ENCODE measurements at places on chromosomes 5 and 9.

GRCh38 chr9:124707666-124708065 lies 63.4 kb downstream of the NR6A1 start:
- DNase-seq, result no peak

- no peak for DNase-seq
Observed at GRCh38 chr5:43230707-43231106, 38.7 kb downstream of the NIM1K start.

- no peak for DNase-seq
Observed at GRCh38 chr5:90529939-90530677, 724 bp upstream of the LYSMD3 start.

DNA sequence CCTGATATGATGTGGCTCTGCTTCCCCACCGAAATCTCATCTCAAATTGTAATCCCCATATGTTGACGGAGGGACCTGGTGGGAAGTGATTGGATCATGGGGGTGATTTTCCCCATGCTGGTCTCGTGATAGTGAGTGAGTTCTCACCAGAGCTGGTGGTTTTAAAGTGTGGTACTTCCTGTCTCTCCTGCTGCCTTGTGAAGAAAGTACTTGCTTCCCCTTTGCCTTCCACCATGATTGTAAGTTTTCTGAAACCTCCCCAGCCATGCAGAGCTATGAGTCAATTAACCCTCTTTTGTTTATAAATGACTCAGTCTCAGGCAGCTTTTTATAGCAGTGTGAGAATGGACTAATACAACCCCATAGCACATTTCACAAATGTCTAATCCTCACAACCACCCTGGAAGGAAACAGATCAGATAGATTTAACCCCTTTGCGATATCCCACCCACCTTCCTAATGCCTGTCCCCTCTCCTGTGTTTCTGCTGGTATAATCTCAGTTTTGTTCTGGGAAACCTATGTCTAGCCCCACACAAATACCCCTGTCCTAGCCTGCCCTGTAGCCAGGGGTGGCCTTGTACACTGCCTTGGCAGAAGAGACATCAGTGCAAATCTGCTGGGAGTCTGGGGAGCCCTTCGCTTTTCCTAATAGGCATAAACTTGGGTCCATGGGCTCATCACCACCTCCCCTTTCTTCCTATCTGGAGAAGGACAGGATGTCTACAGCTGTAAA lies 157.0 kb upstream of the RAI14 start:
- DNase-seq, result no peak

DNA sequence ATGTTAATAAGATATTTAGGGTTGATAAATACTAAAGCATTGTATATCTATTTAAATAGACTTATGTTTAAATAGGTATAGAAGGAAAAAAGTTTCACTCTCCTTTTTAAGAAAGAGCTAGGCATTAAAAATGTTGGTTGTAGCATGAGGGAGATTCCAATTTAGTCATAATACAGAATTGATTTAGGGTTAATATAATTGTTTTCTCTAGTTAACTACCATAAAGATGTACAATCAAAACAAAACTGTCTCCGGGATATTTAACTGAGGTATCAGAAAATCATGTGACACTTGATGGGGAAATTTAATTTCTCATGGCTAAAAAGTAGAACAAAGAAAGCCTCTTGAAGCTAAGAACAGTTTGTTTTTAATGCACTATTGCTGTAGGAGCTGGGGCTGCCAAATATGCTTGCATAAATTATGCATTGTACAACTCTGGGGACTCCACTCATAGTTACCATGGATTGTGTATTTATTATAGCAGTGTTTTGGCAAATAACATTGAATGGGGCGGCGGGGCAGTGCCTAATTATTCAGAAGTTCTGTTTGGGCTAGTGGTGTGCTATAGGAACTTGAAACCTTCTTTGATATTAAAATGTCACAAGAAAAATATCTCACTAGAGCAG lies 44.2 kb downstream of the SMC2 start:
- no peak for DNase-seq

GRCh38 chr5:16754601-16755000 lies 137.8 kb upstream of the RETREG1 start:
- no peak for DNase-seq

DNA sequence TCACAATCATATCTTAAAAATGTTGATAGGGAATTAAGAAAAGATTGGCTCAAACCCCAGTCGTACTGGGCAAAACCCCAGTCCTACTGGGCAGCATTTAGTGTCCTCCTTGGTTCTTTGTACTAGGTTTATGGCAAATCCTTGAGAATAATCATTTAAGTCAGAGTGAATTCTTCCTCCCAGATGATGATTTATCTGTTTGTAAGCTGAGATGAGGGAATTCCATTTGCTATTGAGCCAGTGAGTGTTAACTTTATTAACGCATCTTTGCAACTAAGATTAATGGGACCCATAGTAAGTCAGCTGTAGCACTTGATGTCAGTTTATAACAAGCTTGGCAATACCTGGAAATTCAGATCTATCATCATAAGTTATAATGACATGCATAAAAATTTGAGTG lies 821.8 kb upstream of the DMAC1 start:
- DNase-seq, result no peak

GRCh38 chr9:133347515-133347984 lies 381 bp downstream of the MED22 start:
- no peak for DNase-seq

GRCh38 chr5:81522571-81522970 lies 128.6 kb upstream of the ACOT12 start:
- no peak for DNase-seq

GRCh38 chr9:129109952-129110739 lies 447 bp downstream of the CRAT start:
- DNase-seq, result no peak

DNA sequence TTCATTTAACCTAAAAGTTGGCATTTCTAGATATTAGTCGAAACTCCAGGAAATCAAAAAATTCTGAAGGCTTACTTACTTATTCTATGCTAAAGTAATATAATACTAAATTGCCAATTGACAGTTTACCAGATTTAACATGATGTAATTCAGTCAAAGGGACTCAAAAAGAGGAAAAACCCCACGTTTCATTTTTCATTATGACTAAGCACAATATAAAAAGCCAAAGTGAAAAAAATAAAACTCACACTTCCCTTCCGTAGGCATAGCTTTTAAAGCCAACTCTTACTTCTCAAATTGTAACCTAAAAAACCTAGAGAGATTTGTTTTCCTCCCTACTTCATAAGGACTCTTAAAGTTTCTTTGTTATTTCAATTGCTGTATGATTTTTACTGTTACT lies 146.6 kb downstream of the RAPGEF6 start:
- DNase-seq, result no peak

DNA sequence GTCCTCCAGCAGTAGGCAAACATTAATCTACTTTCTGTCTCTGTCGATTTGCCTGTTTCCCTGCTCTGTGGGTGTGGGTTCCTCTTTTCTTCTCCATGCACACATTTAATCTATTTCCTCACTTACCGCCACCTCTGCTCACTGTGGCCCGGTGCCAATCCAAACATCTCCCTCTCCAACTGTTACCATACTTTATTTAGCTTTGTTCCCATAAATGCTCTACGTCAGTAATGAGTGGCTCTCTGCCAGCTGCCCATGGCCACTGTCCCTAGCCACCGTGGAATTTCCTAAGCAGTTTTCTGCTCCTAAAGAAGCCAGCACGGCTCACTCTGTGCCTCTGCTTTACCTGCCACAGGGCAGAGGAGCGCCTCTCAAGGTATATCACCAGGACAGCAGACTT lies 19.5 kb upstream of the GOLPH3 start:
- no peak for DNase-seq

- no peak for DNase-seq
Observed at GRCh38 chr5:72377910-72378638, 57.9 kb downstream of the PTCD2 start.

DNA sequence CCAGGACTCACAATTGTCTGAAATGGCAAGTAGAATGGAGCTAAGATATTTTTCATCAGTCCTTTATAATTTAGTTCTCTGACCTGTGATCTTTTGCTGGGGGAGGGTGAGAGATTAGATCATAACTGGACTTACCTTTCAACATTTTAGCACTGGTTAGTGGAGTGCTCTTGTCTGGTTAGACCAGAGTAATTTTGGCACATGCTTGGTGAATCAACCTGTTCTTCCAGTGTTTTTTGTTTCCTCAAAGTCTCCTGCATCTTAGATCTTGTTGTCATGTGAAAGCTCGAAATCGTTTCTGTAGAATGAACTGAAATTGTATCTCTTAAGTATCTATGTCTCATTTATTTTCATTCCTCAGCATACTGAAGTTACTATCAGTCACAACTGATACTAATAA lies 122.4 kb downstream of the TLE4 start:
- no peak for DNase-seq

- DNase-seq, result no peak
Observed at GRCh38 chr5:157247267-157247666, 18.7 kb upstream of the CYFIP2 start.

DNA sequence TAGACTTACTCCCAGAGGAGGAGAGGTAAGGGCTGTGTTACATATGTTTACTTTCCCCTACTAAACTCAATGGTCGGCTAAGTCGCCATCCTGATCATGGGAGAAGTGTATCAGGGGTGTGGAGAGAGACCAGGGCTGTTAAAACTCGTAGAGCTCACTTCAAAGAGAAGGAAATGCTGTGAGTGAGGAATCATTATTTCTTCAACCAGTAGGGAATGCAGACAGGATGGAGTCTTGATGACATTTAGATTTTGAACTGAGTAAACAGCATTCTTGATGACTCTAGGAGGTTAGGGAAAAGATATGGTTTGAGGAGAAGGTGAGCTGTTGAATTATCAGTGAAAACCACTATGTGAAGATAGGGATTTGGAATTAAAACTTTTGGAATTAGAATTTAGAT lies 17.3 kb downstream of the RECK start:
- DNase-seq, result no peak

DNA sequence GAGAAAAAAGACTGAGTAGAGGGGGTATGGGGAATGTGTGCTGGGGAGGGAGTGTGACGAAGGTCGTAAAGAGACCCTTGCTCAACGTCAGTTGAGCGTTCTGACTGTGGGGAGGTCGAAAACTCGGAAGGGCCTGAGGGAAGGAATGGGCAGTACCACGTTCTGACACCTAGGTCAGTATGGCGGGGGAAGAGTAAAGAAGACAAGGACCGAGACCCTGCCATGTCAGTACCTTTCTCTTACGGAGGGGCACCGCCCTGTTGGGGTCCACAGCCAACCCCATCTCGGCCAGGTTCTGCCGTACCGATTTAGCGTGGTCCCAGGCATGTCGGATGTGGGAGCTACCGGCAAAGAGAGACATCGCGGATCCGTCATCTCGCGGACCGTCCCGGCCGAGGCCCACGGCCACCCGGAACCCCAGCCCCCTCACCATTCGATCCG lies 375 bp downstream of the NOP16 start:
- DNase-seq, result no peak

DNA sequence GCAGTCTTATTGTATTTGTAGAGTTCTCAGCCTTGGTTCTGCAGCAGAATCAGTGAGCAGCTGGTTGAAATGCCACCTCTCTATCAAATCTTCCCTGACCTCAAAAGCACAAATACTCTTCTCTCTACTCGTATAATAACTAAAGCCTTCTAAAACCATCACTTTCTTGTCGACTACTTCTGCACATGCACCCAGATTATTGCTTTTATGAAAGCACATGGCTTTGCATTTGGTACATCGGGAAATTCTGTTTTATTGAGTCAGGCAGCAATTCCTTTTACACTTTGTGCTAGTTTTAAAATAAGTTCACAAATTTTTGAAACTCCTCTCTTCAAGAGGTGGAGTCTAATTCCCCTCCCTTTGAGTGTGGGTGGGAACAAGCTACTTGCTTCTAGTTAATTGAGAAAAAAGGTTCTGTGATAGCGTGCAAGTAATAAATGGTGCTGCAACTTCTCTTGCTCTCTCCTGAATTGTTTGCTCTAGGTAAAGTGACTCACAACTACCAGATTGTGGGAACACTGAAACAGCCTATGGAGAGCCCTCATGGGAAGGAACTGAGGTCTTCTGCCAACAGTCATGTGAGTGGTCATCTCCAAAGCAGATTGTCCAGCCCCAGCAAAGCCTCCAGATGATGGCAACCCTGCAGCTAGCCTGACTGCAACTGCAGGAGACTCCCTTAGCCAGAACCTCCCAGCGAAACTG lies 66.0 kb upstream of the TAF1L start:
- no peak for DNase-seq

- no peak for DNase-seq
Observed at GRCh38 chr9:103755441-103755840, 338.7 kb upstream of the SMC2 start.

DNA sequence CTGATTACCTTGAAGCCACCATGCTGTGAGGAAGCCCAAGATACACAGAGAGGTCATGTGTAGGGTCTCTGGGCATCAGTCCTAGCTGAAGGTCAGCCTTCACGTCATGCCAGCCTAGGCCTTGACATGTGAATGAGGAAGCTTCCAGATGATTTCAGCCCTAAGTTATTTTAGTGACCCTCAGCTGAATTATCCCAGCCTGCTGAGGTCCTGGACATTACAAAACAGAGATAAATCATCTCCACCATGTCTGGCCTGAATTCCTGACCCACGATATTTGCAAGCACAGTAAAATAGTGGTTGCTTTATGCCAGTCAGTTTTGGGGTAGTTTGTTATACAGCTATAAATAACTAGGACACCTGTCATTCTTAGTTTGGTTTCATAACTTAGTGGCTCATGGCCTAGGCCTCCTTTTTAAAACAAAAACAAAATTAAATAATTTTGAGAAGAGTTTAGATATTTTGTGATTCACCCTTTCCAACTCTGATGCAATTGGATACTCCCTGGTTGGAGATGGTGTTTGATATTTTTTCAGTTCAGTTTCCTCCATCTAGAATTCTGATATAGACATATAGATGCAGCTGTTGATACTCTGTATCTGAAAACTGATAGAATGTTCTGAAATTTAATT lies 571.3 kb upstream of the CLINT1 start:
- no peak for DNase-seq
